Activated CD4-positive, alpha-beta T cell treated with anti-CD3 and anti-CD28 coated beads, Interleukin-2, amount 10 ng/mL, durations not matched to agents 7 days and 5 days (primary cell): ENCODE measurements at places on chromosomes 6 and 20. TPM values are rescaled to one million over a fixed set of nuclear protein-coding genes. Genes with fewer than 3 reads are reported as not detected.
A peak's percentile ranks its signal among the peaks of the same experiment; 100 is the strongest.

DNA sequence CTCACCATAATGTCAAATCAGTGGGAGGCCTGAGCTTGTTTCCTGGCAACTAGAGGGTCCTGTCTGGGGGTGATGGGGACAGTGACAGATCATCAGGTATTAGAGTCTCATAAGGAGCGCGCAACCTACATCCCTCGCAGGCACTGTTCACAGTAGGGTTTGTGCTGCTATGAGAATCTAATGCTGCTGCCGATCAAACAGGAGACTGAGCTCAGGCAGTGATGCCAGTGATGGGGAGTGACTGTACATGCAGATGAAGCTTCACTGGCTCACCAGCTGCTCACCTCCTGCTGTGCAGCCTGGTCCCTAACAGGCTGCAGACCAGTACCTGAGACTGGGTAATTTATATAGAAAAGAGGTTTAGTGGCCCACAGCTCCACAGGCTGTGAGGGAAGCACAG, 147.3 kb downstream of the TTLL2 start:
- DNase-seq = no peak

Gene OLIG3
- total RNA-seq = not detected

Gene DEFB132
- total RNA-seq = not detected

DNA sequence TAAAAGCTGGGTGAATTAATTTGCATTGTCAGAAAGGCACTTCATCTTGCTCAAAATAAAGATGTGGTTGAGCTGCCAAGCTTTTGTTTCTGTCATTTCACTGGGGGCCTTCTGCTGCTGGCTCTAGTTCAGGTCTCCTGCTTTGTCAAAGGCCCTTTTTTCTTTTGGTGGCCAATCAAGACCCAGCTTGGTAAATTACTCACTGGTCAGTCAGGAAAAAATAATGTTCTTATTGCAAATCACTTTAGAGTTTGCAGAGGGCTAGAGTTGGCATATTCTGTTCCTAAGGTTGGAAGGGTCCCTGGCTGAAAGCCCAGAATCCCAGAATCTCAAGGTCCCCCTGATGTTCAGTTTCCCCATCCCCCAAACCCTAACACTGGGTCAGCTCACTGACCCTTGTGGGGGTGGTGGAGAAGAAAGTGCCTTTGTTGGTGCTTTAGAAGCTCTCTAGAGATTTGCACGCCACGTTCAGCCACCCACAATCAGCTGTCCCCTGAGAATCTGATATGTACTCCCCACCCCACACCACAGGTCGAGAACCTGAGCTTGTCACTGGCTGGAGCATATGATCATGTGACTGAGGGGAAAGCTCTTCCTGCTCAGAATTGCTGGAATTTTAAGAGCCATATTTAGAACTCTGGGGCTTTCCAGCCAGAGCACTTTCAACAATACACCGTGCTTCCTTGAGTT, 21.7 kb upstream of the BNIP5 start:
- no peak for DNase-seq

DNA sequence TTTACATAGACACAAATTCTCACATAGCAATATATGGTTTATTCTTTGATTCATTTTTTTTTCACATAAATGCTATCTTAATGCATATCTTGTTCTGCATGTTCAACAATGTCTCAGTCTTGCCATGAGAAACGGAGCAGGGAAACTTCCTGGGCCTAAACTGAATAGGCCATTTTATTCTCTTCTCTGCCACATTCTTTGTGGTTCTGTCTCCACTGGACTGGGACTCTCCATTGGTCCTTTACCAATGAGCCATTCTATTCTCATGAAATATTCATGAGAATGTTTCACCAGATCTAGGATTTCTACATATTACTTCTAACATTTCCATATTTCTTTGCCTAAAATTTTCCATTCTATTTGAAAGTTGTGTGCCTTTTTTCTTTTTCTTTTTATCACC, 42.8 kb downstream of the LAMA2 start:
- no peak for DNase-seq

Gene EFCAB8
- total RNA-seq = 1.2 TPM

- DNase-seq = no peak
These were observed 147.3 kb upstream of the FOXQ1 start for GRCh38 chr6:1164600-1164999.

Gene EDN3
- total RNA-seq = 0.10 TPM

Gene RIMS4
- total RNA-seq = not detected

Gene PRRT1
- total RNA-seq = 0.23 TPM

DNA sequence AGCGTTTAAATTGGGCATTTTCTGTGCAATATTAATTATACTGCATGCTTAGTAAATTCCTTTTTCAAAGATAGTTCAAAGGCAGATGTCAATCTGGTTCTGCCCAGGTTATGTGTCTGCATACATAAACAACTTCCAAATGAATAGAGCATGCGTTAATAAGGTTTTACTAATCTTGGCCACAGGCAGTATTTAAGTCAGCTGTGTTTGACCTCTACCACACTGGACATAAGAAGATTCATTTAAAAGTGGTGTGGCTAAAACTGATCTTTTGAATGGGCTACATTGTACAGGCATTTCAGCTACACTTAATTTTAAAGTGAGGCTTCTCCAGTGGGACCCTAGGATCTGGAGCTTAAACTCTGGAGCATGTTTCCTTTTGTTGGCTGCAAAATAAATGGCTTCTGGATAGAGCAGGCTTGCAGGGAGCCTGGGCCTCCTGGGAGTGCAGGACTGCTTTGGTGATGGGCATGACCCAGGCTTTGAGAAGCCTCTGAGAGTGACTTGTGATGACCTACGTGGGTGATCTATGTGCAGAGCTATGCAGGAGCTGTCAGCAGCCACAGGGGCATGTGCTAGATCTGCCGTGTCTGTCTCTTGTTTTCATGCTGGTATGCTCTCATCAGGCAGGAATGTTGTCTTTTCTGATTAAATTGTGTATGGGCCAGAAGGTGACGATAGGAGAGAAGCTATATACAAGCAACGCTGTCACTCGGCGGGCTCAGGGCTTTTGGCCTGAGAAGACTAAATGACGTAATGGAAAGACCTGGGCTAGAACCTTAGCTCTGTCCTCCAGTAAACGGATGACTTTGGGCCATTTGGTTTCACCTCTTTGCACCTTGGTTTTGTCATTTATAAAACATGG, 331.2 kb downstream of the QKI start:
- no peak for DNase-seq

GRCh38 chr6:133547136-133547535, 306.0 kb downstream of the EYA4 start:
- no peak for DNase-seq

- peak; percentile 52 for DNase-seq
These were observed 20.2 kb upstream of the RREB1 start for GRCh38 chr6:7087491-7087979.

DNA sequence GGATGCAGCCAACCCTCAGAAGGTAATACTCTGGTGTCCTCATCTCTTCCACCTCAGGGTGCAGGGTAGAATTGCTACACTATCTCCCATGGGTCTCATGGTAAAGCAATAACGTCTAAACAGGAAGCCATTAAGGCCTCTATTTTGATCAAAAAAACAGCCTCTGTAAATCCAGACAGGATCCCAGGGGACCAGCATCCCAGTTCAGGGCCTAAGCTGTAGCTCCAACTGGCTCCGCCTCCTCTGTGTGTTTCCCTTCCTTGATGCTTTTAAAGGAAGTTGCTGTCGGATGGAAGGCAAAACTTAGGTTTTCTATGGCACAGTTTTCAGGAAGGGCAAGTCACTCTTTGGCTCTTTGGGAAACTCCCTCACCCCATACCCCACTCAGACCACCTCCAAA, 222.0 kb downstream of the MAFB start:
- no peak for DNase-seq

DNA sequence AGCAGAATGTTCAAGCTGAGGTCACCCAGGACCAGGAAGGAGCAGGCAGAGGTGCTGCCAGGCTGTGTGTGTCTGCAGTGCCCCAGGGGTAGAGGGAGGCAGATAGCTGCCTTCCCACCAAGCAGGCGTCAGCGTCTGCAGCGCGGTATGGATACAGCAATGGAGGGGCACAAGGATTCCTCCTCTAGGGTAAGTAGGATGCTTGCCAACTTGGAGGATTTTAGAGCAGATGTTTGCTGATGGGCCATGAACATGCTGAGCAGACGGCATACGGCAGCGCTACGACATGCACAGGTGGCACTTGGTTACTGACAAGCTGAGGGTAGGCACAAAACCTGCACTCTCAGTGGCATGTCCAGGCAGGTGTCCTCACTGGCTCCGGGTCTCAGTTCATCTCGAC, 48.1 kb downstream of the PSMG4 start:
- DNase-seq = no peak

DNA sequence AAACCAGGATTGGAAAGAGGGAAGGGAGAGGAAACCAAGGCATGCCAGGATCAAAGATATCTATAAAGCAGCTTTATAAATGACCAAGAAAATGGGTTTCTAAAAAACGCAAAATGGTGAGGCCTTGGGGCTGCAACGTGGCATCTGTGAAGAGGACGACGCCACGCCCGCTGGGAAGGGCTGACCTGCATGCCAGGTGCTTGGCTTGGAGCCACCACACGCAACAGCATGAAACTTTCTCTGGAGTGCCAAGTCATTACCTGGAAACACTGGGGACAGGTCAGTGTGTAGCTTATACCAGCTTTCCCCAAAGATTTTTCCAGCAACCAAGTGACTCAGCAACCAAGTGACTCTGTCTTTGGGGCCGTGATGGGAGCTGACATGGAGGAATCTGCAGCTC, 82.5 kb downstream of the POPDC3 start:
- no peak for DNase-seq

Gene TBC1D20
- total RNA-seq = 29.3 TPM

Gene CD83
- total RNA-seq = 10.3 TPM

DNA sequence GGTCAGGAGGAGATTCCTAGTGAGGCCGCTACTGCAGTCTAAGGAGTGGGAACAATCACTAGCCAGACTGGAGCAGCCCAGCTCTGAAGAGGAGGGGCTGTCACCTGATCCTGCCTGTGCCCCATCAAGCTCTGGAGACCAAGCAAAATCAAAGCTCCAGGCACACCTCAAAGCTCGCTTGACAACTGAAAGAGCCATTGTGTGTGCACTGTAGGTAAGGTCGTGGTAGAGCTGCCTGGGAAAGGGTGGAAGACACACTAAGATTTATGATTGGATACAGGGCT, 58.2 kb downstream of the CSE1L start:
- DNase-seq = no peak

DNA sequence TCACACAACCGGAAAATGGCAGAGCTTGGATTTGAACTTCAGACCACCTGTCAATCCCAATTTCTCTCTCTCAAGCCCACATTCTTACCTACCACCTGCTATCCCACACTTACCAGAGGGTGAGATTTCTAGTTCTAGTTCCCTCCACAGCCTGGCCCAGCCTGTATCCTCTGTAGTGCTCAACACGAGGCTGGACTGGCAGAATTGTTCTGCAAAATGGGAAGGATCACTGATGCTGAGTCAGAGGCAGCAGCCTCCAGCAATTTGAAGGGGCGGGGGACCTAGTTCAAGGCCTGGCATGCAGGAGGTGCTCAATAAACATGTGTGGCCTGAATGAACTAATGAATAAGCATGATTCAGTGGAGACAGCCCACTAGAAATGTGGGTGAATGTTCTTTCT, 53.6 kb upstream of the TTPAL start:
- no peak for DNase-seq

GRCh38 chr6:136771306-136771705, 21.0 kb downstream of the MAP3K5 start:
- DNase-seq = no peak

- DNase-seq = no peak
These were observed 958 bp downstream of the MLIP start for GRCh38 chr6:54112151-54112650.

Gene CSE1L
- total RNA-seq = 98.4 TPM

DNA sequence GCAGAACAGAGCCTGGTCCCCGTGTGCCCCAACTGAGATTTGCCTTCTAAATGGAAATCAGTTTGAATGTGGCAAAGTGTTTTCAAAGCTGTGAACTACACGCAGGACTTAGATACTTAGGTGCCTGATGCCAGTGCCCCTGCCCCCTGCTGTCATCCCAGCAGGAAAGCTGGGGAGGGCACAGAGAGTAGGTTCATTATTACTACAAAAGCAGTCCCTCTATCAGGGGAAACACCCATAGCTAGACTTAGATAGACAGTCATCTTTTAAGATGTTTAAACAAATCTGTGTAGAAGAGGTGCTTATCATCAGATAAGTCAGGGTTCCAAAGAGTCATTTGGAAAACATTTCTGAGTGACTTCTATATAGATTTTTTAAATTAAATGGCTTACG, 155.0 kb upstream of the SNX9 start:
- DNase-seq = no peak

DNA sequence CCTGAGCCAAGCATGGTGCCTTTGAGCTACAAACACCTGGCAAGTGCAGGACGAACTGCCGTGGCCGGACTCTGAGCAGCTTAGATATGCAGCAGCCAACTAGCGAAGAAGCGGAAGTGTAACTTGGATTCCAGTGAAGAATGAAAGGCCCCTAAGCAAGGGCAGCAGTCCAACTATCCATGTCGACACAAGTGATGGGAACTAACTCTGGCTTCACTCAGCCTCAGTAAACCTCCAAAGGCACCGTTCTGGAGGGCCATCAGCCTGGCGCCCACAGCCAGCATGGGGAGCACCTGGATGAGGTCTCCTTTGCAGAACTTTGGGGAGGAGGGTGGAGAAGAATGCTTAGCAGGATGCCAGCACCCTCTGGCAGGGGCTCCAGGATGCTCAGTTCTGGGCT, 78.4 kb upstream of the MLN start:
- DNase-seq = no peak

- no peak for DNase-seq
These were observed 52.6 kb upstream of the DACT2 start for GRCh38 chr6:168371981-168372711.

DNA sequence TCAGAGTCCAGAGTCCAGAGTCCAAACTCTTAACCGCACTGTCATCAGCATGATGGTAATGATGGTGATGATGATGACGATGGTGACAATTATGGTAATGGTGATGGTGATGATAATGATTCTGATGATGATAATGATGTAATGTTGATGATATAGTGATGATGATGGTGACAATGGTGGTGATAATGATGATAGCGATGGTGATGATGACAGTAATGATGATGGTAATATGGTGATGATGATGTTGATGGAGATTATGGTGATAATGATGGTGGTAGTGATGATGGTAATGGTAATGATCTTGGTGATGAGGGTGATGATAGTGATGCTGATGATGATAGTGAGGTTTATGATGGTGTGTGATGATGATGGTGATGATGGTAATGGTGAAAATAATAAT, 367.8 kb upstream of the CDH4 start:
- DNase-seq = no peak

DNA sequence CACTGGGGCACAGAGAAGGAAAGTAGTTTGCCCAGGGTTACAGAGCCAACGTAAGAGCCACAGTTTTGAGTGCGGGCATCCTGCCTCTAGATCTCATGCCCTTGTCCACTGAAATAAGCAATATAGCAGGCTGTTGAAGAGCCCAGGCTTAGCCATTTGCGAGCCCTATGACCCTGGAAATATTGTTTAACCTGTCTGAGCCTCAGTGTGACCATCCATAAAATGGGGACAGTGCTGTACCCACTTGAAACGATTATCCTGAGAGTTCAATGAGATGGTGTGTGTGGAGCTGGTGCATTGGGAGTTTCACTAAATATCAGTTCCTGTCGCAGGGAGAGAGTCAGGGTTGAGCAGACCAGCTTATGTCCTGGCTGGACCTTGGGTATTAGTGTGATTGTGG, 173.1 kb upstream of the KCNG1 start:
- no peak for DNase-seq

Gene REPS1
- 58.1 TPM for total RNA-seq
